Hippocampal formation (tissue), 2 donors: ENCODE measurements at places on chromosomes 3 and 15.
A peak's percentile ranks its signal among the peaks of the same experiment; 100 is the strongest.

DNA sequence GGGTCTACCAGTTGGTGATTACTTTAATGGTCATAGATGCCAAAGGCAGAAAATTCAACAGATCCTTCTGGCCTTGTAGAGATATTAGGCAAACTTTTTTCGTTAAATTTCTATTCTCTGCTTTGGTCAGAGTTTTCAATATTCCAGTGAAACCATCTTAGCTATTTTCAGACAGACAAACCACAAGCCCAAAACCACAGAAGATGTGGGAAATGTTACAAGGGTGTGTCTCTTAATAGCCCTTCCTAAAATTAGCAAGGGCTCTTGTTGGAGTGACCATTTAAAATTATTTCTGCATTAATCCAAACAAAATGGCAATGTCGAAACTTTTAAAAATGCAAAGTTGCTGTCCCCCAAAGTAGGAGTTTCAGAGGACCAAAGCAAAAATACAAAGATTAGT lies 102.8 kb downstream of the ARRDC4 start:
- DNase-seq: no peak

DNA sequence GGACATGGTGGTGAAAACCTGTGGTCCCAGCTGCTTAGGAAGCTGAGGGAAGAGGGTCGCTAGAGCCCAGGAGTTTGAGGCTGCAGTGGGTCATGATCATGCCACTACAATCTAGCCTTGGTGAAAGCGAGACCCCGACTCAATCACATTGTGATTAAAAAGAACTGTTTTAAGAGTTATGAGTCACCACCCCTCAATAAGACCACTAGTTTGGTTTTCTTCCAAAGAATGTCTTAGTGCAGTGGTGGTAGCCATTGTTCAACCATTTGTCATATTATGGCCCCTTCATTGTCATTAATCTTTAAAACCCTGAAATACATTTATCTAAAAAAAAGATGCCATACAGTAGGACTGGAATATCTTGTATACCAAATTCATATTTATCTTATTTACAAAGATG lies 48.8 kb downstream of the BLM start:
- no peak for DNase-seq

DNA sequence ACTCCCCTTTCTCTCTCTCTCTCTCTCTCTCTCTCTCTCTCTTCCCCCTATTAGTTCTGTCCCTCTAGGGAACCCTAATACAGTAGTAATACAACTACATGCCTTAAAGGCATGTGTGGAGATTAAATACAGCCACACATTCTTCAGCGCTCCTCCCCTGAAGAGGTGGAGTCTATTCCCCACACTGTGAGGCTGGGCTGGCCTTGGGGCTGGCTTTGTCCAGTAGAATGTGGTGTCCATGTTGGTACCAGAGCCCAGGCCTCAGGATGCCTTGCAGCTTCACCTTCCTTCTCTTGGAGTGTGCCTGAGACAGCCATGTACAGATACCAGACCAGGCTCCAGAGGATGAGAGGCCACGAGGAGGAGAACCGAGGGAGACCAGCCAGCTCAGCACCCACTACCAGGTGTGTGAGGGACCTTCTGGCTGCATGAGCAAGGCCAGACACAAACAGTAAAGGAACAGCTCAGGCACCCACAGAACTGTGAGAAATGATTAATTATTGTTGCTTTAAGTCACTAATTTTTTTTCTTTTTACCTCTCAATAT lies 10.7 kb downstream of the SLC6A20 start:
- DNase-seq: no peak

DNA sequence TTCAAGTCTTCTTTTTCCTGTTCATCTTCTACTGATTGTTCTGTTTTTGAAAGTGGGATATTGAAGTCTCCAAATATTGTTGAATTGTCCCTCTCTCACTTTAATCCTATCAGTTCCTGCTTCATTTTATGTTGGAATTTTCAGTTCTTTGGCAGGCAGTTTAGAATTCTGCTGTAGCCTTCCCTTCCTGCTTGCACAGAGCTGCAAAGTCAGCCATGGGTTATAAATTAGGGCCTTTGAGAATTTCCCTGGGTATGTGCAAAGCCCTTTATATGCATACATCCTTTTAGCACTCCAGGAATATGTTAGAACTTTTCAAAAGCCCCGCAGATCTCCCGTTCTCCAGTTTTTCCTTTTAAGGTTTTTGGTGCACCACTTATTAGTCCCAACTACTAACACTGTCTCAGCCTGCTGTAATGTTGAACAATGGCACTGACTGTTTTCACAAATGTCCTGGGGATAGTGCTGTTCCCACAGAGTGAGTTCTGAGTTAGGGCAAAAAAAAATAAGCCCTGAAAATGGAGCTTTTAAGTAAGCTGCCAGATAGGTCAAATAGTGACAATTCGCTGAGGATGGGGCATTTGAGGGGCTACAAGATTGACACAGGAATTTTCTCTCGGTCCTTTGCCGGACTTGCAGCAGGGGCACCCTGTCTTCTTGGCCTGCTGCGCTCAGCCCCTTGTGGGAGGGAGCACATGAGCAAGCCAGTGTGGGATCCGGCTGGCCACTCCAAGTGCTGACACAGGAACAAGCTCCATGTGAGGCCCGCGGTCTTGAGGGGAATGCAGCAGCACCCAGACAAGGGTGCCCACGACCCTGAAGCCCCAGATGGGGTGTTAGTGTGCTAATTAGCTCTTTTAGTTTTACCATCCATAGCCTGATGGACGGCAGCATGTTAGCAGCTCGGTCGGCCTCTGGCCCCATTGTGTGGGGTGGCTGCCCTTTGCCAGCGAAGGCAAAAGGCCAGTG lies 96.0 kb downstream of the VPS8 start:
- DNase-seq: peak; percentile 38

- no peak for DNase-seq
These were observed 36.3 kb upstream of the TPM1 start for GRCh38 chr15:63006032-63006878.

DNA sequence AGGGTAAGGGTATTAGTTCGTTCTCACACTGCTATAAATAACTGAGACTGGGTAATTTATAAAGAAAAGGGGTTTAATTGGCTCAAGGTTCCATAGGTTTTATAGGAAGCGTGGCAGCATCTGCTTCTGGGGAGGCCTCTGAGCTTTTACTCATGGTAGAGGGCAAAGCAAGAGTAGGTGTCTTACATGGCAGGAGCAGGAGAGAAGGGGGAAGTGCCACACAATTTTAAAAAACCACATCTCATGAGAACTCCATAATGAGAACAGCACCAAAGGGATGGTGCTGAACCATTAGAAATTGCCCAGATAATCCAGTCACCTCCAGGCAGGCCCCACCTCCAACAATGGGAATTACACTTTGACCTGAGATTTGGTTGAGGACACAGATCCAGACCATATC lies 12.2 kb downstream of the RNF111 start:
- DNase-seq: no peak

DNA sequence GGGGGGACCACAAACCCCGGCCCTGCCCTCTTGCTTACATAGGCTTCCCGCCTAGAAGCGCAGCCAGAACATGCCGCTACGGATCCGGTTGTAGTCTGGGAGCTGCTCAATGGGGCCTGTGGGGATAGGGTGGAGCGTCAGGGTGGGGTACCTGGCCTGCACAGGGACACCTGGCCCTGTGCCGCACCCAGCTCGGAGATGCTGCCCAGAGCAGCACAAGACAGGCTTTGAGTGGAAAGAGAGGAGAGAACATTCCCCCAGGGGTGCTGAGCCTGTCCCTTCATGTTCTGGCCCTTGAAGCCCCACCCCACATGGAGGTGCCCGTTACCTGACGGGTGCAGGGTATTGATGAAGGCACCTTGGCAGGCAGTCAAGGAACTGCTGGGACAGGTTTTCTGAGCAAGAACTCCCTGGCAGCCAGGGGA lies 4.0 kb upstream of the COL7A1 start:
- no peak for DNase-seq

GRCh38 chr3:186815435-186815834 lies 9.2 kb upstream of the RFC4 start:
- DNase-seq: no peak

GRCh38 chr3:54970895-54971294 lies 43.0 kb upstream of the LRTM1 start:
- DNase-seq: no peak

GRCh38 chr3:63975723-63976122 lies 47.6 kb downstream of the PSMD6 start:
- DNase-seq: peak; percentile 33

GRCh38 chr15:29276366-29276765 lies 6.7 kb upstream of the NSMCE3 start:
- DNase-seq: no peak

- DNase-seq: no peak
These were observed 166.7 kb upstream of the PRICKLE2 start for GRCh38 chr3:64392001-64392400.

- peak; percentile 54 for DNase-seq
These were observed 46.8 kb downstream of the ST6GAL1 start for GRCh38 chr3:186976837-186977750.

GRCh38 chr3:51720292-51721061 lies 13.6 kb downstream of the GRM2 start:
- DNase-seq: no peak
